ENCODE measurements at places on chromosomes 7 and 10.

DNA sequence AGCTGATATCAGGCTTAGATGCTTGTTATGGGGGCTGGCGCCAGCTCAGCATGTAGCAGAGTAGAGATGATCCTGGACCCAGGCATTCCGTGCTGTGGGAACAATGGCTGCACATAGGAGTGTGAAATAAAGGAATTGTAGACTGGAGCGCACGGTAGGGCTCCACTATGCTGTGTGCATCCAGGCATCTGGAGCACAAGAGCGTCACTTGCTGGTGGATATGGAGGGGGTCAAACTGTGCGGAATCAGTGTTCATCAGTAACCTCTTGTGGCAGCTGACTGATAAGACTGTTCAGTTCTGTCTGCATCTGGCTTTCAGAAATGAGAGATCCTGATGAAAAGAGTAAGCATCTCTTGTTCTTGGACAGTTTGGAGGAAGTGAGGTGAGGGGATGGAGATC lies 55.8 kb downstream of the ZNF503 start:
- DNase-seq, result no peak

DNA sequence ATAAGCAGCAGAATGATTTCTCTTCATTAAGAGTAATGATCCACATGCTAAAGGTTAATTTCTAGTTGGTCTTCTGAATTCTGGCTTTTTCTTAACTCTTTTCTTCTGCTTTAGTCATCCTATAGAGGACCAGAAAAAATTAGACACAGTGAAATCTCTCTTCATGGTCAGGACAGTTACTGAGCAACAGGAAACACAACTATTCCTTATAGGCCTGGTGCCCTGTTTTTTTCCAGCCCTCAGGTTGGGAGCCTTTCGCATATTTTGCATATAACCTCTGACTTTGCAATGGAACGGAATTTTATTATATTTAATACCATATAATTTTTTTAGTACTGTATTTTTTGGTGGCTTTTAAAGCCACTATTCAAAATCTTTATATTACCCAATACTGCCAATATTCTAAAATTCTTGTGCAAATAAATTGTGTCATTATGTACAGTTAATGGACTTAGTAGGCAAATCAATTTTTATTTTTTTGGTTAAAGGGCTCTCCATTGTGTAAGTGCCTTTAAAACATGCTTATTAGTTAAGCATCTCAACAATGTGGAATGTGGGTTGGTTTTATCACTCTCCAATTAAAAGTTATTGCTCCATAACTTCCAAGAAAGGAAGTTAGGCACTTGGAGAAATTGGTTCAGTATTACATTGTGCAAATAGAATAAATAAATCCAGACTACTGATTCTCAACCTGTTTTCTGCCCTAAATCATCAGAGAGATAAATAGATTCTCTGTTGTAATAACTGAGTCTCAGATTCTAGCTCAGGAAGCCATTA lies 22.5 kb downstream of the ARL4A start:
- DNase-seq, result no peak

DNA sequence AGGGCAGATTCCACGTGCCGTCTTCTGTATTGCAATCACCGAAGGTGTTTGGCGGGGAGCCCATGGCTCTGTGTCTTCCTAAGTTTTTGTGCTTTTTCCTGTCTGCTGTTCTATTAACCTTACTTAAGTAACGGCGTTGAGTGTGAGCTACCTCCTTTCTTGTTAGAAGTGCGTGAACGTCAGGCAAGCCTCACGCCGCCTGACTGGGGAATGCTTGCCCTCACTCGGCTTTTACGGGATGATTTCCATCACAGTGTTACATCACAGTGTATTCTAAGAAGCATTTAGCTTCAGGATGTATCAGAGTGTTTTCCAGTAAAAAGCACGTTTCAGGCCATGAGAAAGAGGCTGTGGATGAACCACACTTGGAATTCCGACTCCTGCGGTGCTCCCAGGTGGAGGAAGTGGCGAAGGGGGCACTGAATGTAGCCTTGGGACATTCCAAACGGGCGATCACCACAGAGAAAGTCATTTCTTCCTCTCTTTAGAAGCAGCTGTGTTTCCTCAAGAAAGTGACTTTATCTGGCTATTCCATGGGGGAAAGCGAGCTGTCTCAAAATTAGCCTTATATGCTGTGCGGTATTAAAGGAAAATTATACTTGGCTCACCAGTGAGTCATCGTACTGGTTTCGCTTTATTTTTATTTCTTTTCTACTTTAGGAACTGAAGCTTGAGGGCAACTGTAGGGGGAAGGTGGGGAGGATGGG lies 290.7 kb downstream of the KLF6 start:
- no peak for DNase-seq

DNA sequence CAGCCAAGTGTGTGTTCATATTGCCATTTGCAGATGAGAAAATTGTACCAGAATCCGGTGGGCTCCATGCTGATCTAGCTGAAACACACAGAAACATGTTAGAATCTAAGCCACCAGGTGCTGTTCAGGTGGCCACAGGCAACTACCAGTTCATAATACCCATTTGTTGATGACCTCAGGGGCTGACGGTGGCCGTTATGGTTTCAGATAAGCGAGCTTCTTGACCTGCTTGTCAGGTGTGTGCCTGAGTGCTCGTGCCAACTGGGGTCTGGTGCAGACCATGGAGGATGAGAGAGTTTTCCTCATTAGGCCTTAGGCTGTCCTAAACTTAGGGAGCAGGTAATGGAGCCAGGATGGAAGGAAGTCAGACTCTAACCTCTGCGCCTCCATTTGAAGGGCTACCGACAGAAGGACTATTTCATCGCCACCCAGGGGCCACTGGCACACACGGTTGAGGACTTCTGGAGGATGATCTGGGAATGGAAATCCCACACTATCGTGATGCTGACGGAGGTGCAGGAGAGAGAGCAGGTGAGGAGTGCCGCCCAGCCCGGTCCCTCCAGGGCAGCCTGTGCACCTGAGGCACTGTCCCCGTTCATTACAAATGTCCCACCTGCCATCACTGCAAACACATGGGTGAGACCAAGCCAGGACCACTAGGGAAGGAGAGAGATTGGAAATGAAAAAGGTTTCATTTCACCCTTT lies 53.1 kb downstream of the MKI67 start:
- no peak for DNase-seq

GRCh38 chr10:114694752-114695151 lies 36.7 kb upstream of the ABLIM1 start:
- peak; percentile 56 for DNase-seq

- peak; percentile 75 for DNase-seq
Measured at GRCh38 chr7:157386979-157387800, 50.4 kb downstream of the DNAJB6 start.

DNA sequence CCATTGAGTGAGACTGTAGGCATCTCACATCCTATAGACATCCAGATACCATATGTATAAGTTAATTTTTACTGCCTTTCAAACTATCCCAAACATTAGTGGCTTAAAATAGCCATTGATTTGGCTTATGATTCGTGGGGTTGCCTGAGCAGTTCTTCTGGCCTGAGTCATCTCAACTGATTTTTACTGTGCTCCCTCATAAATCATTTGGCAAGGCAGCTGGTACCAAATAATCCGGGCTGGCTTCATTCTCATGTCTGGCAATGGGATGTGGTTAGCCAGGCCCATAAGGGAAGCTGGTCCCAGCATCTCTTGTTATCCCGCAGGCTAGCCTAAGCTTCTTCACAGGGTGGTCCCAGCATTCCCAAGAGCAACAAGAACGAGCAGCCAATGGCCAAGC lies 6.7 kb upstream of the LRGUK start:
- no peak for DNase-seq

GRCh38 chr7:85711894-85712293 lies 525.0 kb upstream of the SEMA3D start:
- no peak for DNase-seq

GRCh38 chr7:151059367-151060112 lies at the start of gene SLC4A2:
Gene SLC4A2 (plus strand): TSS chr7:151059589. CDS start chr7:151061988, 2,399 bp downstream.
- DNase-seq, result peak; percentile 61

DNA sequence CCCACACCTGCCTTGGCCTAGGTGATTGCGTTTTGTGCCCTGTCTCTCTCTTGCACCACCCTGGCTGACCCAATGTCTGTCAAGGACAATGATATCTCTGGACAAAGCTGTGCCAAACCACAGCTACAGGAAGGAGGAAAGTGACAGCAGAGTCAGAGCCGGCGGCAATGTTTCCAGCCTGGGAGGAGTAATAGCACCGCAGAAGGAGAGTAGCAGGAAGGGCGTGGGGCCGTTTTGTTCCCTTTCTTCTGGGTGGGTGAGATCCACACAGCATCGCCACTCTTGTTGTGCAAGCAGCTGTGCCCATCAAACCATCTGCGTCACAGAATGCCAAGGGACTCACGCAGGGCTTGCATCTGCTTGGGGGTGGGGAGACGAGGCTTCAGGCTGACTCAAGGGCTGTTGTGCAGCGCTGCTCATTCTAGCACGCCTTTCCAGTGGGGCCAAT lies 341.6 kb upstream of the AUTS2 start:
- DNase-seq, result no peak

GRCh38 chr10:6108631-6109443 lies 20.0 kb downstream of the RBM17 start:
- DNase-seq, result no peak

DNA sequence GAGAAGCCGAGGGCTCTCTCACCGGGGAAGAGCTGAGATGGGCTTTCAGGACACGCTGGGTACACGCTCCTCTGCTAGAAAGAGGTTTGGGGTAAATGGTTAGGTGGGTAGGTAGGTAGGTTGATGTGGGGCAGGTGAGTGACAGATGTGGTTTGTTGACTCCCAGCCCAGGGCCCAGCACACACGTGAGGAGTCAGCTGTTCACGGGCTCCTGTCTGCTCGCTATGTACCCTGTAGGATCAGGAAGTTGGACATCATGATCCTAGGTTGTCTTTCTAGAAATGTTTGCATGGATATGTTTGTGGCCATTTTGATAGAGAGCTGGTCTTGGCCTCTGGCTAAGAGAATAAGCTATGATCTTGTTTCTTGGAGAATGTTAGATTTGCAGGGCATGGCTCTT lies 109.0 kb downstream of the TACC2 start:
- no peak for DNase-seq

DNA sequence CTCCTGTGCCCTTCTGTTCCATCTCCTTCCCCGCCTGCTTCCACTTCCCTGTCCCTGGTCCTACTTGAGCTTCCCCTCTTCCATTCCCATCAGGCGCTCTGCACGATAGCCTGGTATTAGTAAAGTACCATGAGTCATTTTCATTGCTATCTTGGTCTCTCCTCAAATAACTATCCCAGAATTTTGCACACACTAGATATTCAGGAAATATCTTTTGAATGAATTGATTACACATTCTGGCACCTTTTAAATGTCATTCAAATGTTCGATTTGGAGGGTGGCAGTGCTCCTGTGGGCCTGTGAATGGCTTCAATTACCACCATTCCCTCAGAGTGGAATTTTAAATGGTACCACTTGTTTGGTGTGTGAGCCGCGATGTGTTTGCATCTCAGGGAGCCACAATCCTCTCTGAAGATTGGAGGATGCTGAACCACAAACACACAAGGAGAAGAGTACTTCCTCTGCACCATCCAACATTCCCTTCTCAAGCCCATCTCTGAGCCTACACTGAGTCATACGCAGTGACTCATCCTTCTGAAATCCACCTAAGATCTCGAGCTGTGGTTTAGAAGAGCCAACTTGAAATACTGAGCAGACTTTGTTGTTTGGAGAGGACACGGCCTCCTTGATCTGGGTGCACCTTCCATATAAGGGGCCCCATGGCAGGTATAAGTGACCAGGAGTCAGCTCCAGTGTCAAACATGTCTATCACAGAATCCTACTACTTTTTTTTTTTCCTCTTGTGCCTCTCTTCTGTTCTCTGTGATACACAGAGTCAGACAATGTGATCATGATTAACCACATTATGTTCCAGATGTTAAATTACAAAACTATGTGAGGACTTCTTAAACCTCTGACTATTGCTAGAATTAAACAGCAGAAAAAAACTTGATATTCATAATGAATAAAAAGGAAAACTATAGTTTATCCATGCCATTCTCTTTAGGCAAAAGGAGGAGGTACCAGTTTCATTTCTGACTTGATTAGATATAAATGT lies 81.9 kb downstream of the BMPER start:
- no peak for DNase-seq

GRCh38 chr10:82319074-82319473 lies 444.1 kb downstream of the NRG3 start:
- DNase-seq, result no peak

DNA sequence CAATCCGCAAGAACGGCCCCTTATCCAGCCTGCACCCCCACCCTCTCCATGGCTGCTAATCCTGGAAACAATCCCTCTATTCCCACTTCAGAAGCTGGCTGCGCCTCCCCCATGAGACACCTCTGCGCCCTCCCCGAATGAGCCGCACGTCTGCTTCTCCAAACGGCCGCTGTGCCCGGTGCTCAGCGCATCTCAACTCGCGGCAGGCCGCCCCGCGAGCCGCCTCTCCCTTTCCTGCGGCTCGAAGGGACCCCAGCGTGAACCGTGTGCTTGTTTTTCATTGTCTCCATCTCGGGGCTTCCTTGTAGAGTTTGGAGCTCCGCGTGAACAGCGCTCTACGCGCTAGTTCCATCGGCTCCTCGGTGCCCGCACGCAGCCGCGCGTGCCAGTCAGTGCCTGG lies 20.8 kb upstream of the FXYD4 start:
- DNase-seq, result no peak

DNA sequence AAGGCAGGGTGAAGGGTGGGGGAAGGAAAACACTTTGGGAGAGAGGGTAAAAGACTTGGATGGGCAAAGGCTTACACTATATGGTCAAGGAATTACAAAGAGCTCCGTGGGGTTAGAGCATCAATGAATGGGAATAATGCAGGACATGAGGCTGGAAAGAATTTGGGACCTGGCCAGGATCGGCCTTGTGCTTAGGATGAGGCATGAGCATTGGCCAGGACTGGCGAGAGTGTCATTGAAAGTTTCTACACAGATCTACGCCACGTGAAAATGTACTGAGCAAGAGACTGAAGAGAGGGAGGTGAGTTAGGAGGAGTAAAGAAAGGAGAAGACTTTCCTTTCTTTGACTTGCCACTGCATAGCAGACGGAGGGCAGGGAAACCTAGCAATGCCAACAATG lies 142.8 kb downstream of the PTEN start:
- no peak for DNase-seq

- no peak for DNase-seq
Measured at GRCh38 chr7:135364206-135364605, 130.6 kb downstream of the STRA8 start.

DNA sequence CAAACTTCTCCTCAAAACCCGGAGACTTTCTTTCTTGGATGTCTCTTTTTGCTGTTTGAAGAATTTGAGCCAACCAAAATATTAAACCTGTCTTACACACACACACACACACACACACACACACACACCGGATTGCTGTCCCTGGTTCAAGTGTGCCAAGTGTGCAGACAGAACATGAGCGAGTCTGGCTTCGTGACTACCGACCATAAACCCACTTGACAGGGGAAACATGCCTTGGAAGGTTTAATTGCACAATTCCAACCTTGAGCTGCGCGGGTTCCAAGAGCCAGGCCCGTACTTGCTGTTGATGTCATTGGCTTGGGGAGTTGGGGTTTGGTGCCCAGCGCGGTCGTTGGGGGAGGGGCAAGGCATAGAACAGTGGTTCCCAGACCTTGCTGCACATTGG lies 1.7 kb downstream of the EGFR start:
- DNase-seq, result no peak

DNA sequence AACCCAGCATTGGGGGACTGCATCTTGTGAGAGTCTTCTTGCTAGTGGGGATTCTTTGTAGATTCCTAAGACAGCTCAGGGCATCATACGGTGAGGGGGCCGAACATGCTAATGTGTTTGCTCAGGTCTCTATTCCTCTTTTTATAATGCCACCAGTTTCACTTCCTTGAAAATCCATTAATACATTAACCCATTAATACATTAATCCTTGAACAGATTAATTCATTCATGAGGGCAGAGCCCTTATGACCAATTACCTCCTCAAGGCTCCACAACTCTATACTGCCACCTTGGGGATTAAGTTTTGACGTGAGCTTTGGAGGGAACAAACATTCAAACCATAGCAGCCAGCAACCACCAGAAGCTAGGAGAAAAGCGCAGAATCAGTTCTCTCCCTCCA lies 67.2 kb upstream of the POT1 start:
- no peak for DNase-seq
